ENCODE measurements at places on chromosomes 5 and 9.

GRCh38 chr5:34728236-34728635, 72.1 kb downstream of the RAI14 start:
- DNase-seq, result no peak

GRCh38 chr9:92173318-92173717, 58.1 kb upstream of the SPTLC1 start:
- no peak for DNase-seq

GRCh38 chr5:35058374-35058788, 10.6 kb upstream of the AGXT2 start:
- no peak for DNase-seq

DNA sequence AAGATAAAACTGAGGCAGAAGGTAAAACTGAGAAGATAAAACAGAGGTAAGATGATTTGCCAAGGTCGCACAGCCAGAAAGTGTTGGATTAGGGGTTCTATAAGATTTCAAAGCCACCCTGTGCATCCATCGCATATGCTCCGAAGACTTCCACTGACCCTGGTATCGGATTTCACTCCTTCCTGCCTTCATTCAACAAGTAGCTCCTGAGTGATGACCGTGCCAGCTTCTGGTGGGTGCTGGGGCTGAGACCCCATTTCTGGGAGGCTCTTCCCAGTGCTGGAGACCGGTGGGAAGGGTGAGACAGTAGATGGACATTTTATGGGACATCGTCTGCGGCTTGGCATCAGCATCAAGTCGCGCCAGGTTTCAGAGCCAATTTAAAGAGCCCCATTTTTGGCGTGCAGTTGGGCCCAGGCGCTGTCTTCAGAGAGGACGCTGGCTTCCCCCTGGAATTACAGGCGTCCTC, 53.7 kb upstream of the DAB2IP start:
- DNase-seq, result no peak

DNA sequence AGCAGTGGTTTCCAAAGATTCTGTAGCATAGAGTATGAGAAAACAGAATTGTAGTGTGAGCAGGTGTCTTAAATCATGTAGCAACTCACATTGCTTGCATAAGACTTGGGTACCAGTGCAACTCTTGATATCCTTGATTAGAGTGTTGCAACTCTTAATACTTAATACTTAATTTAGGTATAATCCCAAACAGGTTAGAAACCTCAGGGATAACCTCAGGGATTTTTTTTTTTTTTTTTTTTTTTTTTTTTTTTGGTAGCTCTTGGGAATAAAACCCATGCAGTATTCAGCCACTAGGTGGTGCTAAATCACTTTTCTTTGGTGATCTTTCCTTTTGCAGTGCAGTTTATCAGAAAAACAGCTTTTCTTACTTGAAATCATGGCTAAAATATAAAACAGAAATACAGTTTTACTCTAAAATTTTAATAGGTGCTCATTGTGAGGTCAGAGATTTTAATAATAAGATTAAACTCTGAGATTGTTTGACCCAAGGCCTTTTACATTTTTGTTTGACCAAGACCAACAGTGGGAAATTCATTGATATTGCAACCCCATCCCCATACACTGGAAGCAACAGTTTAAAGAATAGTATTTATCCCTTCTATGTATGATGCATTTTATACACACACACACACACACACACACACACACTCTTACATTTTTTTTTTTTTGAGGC, 55.3 kb downstream of the ERAP1 start:
- DNase-seq, result no peak

GRCh38 chr9:88106492-88106891, 31.8 kb downstream of the SPATA31C2 start:
- DNase-seq, result no peak

GRCh38 chr9:126327006-126327713, 531 bp downstream of the MVB12B start:
- DNase-seq, result no peak

GRCh38 chr5:2256691-2257280, 374.1 kb upstream of the IRX4 start:
- no peak for DNase-seq

- no peak for DNase-seq
These were observed 34.8 kb downstream of the THBS4 start for GRCh38 chr5:80069918-80070318.

DNA sequence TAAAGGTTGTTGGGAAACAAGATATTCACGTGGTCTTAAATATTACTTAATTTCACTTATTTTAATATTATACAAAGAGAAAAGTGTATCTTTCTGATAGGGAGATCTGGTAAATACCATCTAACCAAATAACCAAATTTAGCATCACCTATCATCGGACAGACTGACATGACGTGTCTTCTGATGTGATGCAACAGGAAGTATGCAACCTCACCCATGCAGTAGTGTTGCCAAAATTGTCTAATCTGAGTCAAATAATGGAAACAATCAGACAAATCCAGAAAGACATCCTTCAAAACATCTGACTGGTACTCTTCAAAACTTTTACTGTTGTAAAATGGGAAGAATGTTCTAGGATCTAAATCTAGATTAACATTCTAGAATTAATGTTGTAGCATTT, 148.0 kb downstream of the FGF1 start:
- DNase-seq, result no peak

DNA sequence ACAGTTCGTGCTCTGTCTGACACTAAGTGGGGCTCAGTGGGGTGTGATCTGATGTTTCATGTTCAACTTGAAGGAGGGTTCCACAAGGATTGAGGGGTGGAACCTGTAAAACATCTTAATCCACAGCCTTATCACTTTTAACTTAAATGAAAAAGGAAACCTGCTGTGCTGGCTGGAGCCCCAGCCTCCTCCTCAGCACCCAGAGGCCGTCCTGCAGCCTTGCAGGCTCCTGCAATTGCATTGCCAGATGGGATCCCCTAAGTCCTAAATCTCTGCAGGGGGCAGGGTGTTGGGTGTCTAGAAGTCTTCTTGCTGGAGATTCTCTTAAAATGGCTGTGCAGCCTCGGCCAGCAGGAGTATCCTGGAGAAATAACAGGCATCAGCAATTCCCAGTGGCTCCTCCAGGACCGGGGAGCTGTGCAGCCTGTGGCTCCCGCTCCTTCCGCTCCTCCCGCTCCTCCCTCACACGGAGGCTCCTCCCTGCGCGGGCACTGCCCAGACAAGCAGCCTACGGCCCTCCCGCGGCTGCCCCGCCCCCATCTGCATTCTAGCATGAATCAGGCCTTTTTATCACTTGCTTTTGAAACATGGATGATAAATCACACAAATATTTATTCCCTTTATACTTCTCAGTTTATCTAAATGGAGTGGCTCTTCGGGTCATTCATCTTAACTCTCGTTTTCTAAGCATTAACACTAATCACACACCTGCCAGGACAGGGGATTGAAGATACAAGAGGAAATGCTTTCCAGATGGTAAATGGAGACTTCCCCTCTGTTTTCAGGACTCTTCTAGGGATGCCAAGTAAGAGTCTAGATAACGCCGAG, 131.0 kb downstream of the ADAMTS16 start:
- no peak for DNase-seq

GRCh38 chr5:2751592-2752021, at the start of gene IRX2:
TSS of gene IRX2 (minus strand) at chr5:2751677. CDS start at chr5:2751413, 264 bp downstream.
- DNase-seq, result no peak

DNA sequence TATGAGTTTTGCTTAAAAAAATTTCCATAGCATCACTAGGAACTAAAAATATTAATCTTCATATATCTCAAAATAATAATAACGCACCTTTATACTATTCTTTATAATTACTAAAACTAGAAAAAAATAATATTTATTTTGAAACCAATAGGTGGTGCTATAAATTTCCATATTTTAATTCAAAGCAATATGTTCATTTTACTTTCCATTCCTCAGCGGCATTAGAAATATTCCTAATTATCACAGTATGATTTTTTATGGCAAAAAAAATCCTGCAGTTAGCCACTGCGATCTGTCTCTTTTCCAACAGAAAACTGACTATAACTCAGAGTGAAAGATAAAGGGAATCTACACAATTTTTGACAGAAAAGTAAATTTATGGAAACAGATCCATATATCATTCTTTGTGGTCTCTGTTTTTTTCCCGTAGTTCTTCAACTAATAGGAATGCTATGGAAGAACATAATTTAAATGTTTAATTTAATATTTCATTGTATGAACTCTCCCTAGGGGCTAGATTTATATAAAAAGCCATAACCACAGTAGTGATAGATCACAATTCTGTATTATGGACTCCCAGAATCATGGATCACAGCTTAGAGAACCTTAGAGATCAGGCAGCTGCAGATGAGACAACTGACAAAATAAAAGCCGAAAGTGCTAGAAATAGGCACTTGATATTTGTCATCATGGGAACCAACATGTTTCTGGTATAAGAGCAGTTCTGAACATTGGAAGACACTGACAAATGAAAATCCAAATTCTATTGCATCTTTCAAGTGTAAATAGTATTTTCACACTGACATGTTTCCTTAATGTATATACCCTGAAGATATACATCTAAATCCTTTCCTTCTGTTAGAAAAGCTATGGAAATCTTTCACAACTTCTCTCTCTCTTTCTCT, 167.7 kb upstream of the MPDZ start:
- DNase-seq, result no peak

GRCh38 chr9:14661421-14662059, 31.7 kb downstream of the ZDHHC21 start:
- no peak for DNase-seq

GRCh38 chr9:137160716-137161557, 8.9 kb downstream of the LRRC26 start:
- DNase-seq, result no peak

GRCh38 chr9:4496497-4496896, 6.2 kb downstream of the SLC1A1 start:
- no peak for DNase-seq

- no peak for DNase-seq
These were observed 44.3 kb upstream of the EXOC3 start for GRCh38 chr5:398475-399295.

GRCh38 chr9:131762356-131762932, 22.6 kb upstream of the RAPGEF1 start:
- DNase-seq, result peak; percentile 43

GRCh38 chr5:39423331-39423751, 1.4 kb downstream of the DAB2 start:
- DNase-seq, result no peak

DNA sequence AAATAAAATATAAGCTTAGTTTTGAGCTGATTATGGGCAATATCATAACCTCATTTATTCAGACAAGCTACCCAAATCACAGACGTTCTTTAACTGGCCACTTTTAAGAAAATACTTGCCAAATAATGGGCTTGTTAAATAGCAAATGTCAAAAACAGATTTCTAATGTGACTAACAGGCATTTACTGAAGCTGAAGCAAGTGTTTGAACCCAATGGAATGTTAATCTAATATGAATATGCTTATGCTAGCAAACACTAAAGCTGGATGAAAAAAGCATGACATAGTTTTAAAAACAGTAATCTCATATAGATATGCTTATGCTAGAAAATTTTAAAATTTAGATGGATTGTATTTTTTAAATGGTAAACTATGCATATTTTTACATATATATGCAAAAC, 411.6 kb upstream of the PTGER4 start:
- DNase-seq, result no peak

DNA sequence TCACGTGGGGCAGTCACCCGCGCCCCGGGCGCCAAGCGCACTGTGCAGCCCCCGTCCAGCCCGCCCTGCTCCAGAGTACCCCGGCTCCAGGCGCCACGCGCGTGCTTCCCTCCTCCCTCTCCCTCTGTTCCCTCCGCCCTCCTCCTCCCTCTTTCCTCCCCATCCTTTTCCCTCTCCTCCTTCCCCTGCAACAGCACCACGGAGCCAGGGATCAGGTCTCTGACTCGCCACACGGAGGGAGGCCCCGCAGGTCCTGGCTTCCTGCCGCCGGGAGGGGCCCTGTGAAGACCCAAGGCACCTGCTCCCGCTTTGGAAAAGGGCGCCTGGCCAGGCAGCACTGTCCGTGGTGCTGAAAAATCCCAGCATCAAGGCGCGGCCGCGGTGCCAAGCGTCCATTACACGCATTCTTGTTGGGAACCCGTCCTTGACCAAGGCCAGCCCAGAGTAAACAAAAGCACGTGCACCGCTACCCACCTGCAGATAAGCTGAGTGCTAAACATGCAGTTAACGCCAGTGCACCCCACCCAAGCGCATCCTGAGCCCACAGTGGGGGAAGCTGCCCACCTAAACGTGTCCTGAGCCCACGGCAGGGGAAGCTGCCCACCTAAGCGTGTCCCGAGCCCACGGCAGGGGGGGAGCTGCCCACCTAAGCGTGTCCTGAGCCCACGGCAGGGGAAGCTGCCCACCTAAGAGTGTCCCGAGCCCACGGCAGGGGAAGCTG, 21.7 kb downstream of the SLC6A18 start:
- no peak for DNase-seq

DNA sequence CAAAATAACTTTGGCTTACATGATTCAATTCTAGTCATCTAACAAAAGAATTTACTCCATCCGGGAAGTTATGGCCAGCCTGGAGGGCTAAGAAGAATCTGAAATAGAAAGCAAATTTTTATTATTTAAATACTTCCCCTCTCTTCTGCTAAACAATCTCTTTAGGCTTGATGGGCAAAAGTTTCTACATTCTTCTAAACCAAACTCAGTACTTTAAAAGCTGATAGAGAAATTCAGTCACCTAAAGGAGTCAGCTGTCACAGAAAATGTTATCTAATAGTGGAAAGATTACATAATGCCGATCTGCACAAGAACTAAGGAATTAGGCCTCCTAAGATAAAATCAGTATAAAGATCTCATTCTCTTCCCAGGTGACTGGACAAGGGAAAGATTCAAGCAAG, 32.4 kb downstream of the GNAQ start:
- DNase-seq, result no peak

- no peak for DNase-seq
These were observed 186.8 kb upstream of the SLC27A6 start for GRCh38 chr5:128778474-128778873.

- no peak for DNase-seq
These were observed 27.0 kb upstream of the FREM1 start for GRCh38 chr9:14937216-14937615.

- DNase-seq, result no peak
These were observed 603.3 kb downstream of the EFNA5 start for GRCh38 chr5:107067395-107067794.

DNA sequence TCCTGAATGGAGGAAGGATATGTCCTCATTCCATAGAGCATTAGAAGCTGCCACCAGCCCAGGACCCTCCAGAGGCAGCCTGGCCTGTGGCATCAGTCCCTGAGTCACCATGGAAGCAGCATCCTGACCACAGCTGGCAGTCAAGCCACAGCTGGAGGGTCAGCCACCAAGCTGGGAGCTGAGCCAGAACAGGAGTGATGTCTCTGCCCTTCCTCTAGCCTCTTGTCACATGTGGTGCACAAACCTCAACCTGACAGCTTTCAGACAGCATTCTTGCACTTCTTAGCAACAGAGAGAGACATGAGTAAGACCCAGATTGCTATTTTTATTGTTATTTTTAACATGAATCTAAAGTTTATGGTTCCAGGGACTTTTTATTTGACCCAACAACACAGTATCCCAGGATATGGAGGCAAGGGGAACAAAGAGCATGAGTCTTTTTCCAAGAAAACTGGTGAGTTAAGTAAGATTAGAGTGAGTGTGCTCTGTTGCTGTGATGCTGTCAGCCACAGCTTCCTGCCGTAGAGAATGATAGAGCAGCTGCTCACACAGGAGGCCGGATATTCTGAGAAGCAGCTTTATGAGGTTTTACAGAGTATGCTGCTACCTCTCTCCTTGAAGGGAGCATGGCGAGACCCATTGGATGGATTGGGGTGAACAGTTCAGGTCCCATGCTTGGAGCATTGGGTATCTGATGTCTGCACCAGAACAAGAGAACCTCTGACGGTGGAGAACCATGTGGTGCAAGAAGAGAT, 13.0 kb upstream of the CYFIP2 start:
- DNase-seq, result no peak
